DND-41 (cell line): ENCODE measurements at places on chromosomes 2 and 18.

GRCh38 chr2:58983111-58983510 lies 742.0 kb upstream of the FANCL start:
- no peak for DNase-seq

DNA sequence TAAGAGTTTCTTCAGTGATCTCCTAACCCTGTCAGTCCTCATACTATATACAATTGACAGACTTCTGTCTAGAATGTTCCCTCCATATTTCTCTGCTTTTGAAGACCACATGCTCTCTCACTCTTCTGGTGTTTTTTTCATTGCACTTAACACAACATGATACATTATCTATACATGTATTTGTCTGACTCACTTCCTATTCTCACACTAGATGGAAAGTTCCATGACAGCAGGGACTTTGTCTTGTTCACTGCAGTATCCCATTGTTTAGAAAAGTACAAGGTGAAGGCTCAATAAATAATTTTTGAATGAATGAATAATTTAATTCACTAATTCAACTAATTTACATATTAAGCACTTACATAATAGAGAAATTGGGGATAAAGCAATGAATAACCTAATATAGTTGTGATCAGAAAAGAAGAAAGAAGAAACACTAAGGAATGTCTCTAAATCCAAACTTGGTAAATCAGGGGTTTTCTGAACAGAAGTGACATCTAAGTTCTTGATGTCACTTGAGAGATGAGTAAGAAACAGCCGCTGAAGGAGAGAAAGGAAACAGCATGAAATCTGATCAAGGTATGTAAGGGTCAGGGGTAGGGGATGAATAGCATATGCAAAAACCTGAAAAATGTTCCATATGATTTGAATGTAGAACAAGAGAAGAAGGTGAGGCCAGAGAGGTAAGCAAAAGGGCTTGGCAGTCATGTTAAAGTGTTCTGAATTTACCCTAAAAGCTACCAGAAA lies 42.4 kb downstream of the MBD2 start:
- no peak for DNase-seq

GRCh38 chr2:199646439-199646838 lies 188.7 kb upstream of the SATB2 start:
- DNase-seq, result no peak

DNA sequence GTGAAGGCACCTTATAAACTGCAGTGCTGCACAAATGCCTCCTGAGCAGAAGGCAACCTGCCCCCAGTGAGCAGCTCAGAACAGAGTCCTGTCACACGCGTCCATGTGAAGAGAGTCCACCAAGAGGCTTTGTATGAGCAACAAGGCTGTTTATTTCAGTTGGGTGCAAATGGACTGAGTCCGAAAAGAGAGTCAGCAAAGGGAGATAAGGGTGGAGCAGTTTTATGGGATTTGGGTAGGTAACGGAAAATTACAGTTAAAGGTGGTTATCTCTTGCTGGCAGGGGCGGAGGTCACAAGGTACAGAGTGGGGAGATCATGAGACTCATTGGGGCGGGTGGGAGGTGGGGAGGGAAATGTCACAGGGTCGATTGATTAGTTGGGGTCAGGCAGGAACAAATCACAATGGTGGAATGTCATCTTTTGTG lies 53.4 kb upstream of the RALBP1 start:
- no peak for DNase-seq

DNA sequence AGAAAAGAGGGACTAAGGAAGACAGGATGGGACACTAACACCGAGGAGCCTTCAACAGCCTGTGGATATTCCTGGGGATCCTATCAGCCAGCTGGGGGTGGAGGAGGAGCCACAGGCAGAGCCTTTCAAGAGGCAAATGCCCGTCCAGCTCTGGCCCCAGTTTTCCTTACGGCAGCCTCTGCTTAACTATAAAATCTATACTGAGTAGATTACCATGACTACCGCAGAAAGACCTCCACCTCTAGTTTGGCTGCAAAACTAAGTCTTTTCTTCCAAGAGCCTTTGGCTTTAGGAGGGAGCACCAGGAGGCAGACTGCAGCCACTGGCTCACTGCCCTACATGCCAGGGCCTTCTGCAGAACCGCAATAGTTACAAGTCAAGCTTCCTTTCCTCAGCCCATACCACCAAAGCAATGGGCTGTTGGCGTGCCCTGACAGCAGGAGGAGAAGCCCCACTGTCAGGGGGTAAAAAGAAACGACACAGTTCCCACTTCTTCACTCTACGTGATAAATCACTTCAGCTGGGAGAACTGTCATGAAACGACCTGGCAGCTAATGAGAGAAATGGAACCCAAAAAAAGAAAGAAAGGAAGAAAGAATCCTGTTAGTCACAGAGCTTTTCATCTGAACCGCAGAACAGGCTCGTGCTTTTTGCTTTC lies 25.1 kb upstream of the CREB1 start:
- DNase-seq, result no peak

GRCh38 chr2:50018292-50018691 lies 864.0 kb upstream of the FSHR start:
- no peak for DNase-seq
